Effector memory CD4-positive, alpha-beta T cell (primary cell): ENCODE measurements at places on chromosomes 11 and 22.

- no peak for DNase-seq
Measured at GRCh38 chr11:125327518-125328224, 163.1 kb downstream of the PKNOX2 start.

DNA sequence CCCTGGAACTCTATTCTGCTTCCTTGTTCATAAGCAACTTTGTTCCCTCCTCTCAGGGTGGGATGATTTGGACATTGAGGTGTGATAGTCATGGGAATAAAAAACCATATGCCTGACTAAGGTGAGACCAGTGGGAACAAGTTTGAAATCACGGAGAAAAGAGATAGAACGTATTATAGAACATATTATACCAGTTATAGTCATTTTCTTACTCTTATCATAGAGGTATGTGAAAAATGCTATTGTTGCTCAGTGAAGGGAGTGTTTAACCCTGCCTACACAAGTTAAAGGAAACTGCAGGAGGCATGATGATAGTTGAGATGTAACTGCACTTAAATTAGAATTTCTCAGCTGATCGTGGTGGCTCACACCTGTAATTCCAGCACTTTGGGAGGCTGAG, 15.5 kb downstream of the OR6Q1 start:
- DNase-seq = no peak

DNA sequence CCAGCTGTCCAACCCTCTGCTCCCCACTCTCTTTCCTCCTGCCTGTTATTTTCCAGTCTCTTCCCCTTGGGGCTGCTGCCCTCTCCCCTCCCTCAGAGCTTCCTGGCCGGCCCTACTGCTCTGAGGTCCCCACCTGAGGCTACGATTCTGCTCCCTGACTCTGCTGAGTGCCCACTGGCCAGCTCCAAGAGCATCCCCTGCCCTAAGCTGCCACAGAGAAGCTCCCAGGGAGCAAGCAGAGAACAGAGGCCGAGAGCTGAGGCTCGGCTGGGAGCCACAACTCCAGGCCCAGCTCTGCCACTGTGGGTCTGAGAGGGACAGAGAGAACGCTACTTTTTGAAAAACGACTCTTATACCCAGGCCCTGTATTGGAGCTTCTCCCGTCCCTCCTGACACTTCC, 61.1 kb downstream of the CHRDL2 start:
- no peak for DNase-seq

- no peak for DNase-seq
Measured at GRCh38 chr22:30902496-30903357, 65.8 kb downstream of the MORC2 start.

DNA sequence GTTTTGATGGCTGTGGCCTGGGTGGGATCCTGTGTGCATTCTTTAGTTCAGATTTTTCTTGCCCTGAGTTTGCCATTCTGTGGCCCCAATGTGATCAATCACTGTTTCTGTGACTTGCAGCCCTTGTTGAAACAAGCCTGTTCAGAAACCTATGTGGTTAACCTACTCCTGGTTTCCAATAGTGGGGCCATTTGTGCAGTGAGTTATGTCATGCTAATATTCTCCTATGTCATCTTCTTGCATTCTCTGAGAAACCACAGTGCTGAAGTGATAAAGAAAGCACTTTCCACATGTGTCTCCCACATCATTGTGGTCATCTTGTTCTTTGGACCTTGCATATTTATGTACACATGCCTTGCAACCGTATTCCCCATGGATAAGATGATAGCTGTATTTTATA, 620 bp downstream of the OR4C16 start:
- DNase-seq = no peak
